GM23338 (cell line): ENCODE measurements at places on chromosomes 3 and 15.

DNA sequence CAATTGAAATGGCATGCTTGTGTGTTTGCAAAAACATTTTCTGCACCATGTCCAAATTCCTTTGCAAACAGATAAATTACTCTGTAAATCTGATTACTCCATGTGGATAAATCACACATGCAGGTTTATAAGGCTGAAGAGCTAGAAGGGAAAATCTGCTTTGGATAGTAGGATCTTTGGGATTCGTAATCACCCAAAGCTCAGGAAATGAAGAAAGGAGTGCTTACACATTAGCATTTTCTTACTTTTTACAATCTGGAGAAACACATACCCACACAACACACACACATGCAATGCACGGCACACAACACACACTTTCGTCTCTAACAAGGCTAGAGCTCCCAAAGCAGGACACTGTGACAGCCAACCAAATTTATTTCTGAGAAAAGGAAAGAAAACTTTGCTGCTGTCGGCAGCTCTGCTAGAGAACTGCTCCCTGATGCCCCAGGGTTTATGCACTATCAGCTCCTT lies 2.1 kb downstream of the LSAMP start:
- DNase-seq = peak; percentile 5

GRCh38 chr3:127141921-127142730 lies 50.8 kb upstream of the PRR23E start:
- DNase-seq = no peak

DNA sequence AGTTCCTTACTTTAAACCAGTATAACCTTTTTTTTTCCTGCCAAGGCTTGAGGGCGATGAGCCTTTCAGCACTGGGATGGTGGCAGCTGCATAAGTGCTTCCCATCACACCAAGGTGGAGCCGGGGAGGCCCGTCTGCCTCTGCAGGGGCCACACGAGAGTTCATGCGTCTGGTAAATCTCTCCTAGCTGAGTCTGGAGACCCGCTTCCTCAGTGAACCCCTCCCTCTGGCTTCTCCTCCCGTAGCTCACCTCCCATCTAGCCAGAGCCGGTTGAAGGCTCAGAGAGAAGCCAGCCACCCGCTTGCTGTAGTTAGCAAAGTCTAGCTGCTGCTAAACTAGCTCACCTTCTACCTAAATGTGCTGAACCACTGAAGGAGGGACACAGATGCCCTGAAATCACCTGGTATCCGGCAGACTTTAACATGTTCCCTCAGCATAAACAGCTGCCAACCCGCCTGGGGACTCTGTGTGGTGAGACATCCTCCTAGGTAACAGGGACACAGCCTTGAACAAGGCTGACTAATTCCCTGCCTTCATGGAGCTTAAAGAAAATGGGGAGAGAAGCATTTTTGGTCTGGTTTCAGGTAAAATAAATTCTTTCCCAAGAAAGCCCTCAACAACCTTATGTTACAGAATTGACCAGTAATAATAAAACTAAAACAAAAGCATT lies 42.9 kb downstream of the RLBP1 start:
- no peak for DNase-seq

DNA sequence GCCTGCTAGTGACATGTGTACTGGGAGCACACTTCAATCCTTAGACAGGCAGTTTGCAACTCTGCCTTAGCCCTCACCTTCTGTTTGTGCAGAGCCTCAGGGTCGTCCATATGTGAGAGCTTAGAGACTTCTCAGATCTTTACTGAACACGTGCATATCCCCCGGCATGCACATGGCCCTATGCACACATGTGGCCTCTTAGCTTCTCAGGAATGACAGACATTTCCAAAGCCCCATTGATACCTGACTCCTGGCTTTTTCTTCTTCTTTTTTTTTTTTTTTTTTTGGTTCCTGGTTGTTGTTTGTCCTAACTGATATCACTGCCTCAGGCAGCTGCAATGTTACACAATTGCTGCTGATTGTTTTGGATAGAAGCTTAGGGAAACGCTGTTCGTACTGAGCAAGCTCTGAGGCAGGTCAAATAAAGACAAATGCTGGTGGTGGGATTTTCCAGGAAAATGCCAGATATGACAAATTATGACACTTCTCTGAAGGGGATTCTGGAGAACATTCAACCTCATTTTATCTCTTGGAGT lies 107.2 kb upstream of the RGMA start:
- no peak for DNase-seq

DNA sequence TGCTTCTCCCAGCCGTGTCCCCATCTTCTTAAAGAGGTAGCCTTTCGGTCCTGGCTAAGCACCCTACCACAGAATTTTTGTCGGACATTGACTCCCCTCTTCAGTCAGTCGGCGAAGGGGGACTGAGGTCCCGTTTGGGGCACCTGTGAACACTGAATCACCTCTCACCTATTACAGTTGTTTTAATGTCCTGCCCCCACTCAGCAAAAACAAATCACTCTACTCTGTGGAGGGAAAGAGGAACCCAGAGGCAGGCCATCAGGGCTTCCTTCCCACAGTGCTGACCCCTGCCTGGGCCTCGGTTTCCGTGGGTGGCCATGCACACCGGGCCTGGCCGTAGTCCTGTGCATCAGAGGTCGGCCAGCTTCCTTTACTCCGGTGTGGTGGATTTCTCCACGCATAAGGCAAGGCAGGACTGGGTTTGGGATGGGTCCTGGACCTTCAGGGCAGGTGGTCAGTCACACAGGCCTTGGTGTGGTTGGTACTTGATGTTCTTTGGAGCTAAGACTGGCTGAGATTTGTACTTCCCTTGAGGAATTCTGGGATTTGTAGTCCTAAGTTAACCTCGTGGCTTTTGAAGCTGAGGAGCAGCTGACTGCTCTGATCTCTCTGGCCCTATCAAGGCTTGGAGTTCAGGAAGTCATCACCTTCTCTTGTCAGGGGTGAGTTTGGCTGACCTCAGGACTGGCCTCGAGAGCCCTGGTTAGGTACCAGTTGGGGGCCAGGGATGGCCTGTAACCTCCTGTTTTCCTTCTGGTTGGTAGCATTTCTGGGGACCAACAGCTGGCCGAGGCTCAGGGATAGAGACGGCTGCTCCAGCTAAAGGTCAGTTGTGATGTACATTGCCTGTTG lies 627 bp upstream of the FAM131A start:
- peak; percentile 83 for DNase-seq

GRCh38 chr3:156770699-156771414 lies 55.3 kb upstream of the LEKR1 start:
- DNase-seq = no peak
